ENCODE measurements at places on chromosomes 13 and 19. TPM values are rescaled to one million over a fixed set of nuclear protein-coding genes. Genes with fewer than 3 reads are reported as not detected.
A peak's percentile ranks its signal among the peaks of the same experiment; 100 is the strongest.

DNA sequence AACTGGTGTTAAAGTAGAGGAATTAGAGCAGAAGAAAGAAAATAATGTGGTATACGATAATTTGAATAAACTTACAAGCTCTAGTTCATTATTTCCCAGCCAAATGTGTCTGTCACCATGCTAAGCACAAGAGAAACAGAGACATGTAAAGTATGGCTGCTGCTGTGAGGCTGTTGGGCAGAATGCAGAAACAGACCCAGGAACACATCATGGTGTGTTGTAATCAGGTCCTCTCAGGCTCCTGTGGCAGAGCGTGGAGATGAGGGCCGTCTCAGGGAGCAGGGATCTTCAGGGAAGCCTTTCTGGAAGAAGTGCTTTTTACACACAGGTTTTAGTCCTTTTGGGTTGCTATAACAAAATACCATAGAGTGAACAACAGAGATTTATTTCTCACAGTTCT is 710.7 kb upstream of the SGCG start:
- H3K36me3 ChIP-seq: no peaks in the 10 kb centered on the region
- H3K4me3 ChIP-seq: no peak overlapping the region
- H3K27ac ChIP-seq: no peak overlapping the region
- H3K27me3 ChIP-seq: peaks cover 1% of the 10 kb centered on the region

GRCh38 chr13:40943073-40943472 is 76.0 kb downstream of the ELF1 start:
- no peak for DNase-seq
- H3K4me1 ChIP-seq: no peaks in the 10 kb centered on the region
- H3K36me3 ChIP-seq: no peaks in the 10 kb centered on the region
- no peaks in the 10 kb centered on the region for H3K27me3 ChIP-seq
- H3K27ac ChIP-seq: no peak overlapping the region

DNA sequence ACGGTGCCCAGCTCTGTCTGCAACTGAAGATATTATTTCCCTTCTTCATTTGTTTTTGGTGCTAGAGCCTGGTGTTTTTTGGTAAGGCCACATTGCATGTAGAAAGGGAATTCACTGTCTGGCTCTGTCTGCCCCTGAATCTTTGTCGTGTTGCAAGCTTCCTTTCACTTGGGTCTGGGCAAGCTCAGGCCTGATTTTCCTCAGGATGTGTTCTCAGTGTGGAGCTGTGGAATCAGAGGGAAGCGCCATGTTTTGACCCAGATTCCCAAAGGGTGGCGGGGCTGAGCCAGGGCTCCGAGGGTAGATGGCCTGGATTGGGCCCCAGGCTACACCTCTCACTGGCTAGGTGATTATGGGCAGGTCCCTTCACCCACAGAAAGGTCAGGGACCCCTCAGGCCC is 8.6 kb downstream of the PRKCSH start:
- peak overlapping the region; percentile 64 for H3K27ac ChIP-seq
- H3K4me3 ChIP-seq: no peak overlapping the region
- no peaks in the 10 kb centered on the region for H3K36me3 ChIP-seq
- no peaks in the 10 kb centered on the region for H3K27me3 ChIP-seq
- H3K4me1 ChIP-seq: peaks cover 10% of the 10 kb centered on the region
- DNase-seq: no peak

CEACAM16 gene
- not detected for total RNA-seq

DNA sequence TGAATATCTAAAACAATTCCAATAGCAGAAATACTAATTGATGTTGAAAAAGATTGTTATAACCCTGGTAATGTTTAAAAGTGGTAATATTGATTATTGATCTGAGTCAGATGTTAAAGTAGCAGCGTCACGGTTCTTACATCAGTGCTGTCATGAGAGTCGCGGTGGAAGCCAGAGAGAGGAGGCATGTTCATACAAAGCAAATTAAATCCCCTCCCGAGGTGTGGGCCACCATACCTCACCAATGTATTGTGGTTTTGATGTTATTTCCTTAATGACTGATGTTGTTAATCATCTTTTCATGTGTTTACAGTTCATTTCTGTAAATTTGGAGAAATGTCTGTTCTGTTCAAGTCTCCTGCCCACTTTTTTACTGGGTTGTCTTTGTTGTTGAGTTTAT is 11.2 kb downstream of the ZNF317 start:
- peaks cover 79% of the 10 kb centered on the region for H3K36me3 ChIP-seq
- H3K27ac ChIP-seq: no peak overlapping the region
- H3K4me3 ChIP-seq: no peak overlapping the region

- no peaks in the 10 kb centered on the region for H3K36me3 ChIP-seq
- no peak overlapping the region for H3K27ac ChIP-seq
- no peak overlapping the region for H3K4me3 ChIP-seq
- no peaks in the 10 kb centered on the region for H3K4me1 ChIP-seq
Observed at GRCh38 chr13:48437371-48437770, 24.5 kb upstream of the LPAR6 start.

GRCh38 chr13:110576070-110576394 is 14.5 kb upstream of the RAB20 start:
- H3K27me3 ChIP-seq: peaks cover 11% of the 10 kb centered on the region
- H3K4me1 ChIP-seq: peaks cover 20% of the 10 kb centered on the region
- peak overlapping the region; percentile 80 for H3K27ac ChIP-seq

DNA sequence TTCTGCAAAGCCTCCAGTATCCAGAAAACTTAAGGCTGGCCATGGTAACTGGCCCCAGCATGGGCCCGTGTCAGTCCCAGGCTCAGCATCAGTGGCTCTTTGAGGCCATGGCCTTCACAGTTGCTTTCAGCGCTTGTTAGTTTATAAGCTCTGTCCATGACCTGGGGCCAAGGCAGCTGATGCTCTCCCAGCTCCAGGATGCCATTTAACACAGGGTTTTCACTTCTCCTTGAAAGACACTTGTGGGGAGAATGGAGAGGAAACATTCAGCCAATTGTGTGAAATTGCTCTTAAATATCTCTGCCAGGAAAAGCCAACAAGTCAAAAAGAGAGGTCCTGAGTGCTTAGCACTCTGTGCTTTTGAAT is 321.3 kb downstream of the FOXO1 start:
- H3K36me3 ChIP-seq: peaks cover 4% of the 10 kb centered on the region
- no peaks in the 10 kb centered on the region for H3K4me1 ChIP-seq
- H3K4me3 ChIP-seq: no peak overlapping the region

Data from glutamatergic neuron (in vitro differentiated cells).